ENCODE measurements at places on chromosomes 2 and 18.
A peak's percentile ranks its signal among the peaks of the same experiment; 100 is the strongest.

DNA sequence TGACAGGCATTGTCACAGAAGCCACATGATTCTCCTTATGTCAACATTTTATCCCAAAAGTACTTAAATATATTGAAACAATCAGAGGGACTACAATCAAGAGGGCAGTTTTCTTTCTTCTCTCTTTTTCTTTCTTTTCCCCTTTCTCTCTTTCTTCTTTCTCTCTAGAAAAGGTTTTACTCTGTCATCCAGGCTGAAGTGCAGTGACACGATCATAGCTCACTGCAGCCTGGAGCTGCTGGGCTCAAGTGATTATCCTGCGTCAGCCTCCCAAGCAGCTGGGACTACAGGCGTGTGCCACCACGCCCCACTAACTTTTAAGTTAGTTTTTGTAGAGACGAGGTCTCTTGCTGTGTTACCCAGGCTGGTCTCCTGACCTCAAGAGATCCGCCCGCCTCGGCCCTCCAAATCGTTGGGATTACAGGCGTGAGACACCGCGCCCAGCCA, 1.0 kb upstream of the PRKD3 start:
- DNase-seq, result no peak

DNA sequence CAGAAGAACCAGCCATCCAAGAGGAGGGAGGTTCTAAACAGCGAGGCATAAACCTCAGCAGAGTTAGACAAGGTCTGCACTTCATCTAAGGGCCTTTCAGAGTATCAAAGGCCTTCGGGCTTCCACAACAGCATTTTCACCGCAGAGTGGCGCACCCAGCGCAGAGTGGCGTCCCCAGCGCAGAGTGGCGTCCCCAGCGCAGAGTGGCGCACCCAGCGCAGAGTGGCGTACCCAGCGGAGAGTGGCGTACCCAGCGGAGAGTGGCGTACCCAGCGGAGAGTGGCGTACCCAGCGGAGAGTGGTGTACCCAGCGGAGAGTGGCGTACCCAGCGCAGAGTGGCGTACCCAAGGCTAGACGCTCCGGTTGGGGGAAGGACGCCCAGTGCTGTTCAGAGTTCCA, 137.9 kb downstream of the ZNF516 start:
- no peak for DNase-seq

- DNase-seq, result peak; percentile 48
Observed at GRCh38 chr2:30226144-30227032, 4.9 kb upstream of the LBH start.

- no peak for DNase-seq
Observed at GRCh38 chr2:23541503-23542229, 156.7 kb downstream of the KLHL29 start.

DNA sequence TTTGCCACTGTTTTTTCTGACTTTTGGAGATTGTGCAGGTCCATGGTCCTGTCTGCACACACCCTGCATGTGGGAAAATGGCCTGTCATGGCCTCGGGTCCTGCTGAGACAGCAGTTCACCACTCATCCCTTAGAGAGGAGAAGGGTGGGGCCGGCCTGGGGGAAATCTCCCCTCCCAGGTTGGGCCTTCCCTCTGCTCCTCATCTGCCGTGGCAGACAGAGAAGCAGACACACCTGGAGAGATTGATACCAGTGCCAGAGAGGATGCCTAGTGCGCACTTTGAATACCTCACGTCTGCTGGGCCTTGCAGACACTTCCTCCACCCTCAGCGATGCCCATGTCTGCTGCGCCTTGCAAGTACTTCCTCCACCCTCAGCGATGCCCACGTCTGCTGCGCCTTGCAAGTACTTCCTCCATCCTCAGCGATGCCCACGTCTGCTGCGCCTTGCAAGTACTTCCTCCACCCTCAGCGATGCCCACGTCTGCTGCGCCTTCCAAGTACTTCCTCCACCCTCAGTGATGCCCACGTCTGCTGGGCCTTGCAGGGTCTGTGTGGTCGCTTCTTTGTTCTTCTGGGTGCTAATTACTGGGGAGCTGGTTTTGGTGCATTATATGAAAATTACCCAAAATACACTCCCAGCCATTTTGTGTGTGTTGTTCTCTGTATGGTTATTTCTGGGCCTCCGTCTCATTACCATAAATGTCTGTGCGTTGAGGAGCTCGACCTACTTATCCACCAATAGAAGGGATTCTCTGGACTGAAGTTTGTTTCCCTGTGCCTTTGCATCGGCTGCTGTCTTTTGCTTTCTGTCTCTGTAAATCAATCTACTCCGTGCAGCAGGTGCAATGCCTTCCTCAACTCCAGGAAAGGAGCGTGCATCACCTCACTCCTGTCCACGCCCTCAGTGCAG, 186.9 kb upstream of the PXDN start:
- no peak for DNase-seq

DNA sequence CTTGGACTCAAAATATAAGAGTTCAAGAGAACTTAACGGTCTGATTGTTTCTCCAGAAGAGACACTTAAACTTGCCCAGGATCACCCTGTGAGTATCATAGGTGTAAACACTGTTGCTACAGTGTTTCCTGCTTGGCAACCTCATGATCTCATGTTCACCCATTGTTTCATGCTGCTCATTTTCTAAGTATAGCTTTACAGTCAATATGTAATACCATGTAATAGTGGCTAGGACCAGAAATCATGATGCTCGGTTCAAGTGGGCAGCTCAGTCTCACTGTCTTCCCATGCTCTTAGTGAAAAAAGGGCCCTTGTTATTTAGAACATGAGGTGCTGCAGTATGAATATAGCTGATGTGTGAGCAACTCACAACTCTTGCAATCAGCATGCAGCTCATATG, 157.5 kb downstream of the CERS6 start:
- DNase-seq, result no peak

DNA sequence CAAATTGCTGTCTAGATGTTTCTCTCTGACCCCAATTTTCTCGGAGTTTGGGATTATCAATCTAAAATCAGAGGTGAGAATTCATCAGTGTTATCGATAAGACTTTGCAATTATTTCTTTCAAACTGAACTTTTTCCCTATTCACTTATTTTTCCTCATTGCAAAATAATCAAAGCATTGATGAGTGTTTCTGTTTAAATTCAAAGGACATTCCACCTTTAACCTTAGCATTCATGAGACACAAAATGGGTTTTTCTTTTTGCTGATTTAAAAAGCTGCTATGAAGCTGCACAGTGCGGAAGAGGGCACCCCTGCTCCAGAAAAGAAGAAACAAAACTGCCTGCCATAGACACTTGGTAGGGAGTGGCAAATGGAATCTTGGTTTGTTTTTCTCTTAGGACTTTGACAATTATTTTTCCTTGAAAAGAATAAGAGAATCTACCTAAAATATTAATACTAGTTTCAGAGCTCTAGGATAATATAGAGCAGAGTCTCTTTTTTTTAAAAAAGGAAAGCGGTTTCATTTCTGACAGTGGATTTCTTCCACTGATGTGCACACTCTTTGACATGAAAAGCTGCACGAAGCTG, 203.4 kb downstream of the TGIF1 start:
- DNase-seq, result no peak

DNA sequence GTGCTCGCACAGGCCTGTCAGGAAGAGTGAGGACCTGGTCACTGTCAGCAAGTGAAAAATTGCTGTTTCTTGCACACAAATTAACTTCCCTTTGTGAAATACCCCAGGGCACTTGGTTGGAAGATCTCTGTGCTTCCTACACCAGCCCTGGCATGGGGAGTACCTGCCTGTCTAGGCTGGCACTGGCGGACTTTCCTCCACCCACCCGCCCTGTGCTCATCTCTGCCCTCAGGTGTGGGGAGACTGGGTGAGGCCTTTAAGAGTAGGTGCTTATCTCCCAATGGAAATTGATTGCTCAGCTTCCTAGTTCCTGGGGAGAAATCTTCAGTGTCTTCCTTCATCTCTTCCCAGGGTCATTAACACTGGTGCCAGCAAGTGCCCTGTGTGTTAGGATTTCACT, 42.1 kb downstream of the IMPA2 start:
- DNase-seq, result no peak

DNA sequence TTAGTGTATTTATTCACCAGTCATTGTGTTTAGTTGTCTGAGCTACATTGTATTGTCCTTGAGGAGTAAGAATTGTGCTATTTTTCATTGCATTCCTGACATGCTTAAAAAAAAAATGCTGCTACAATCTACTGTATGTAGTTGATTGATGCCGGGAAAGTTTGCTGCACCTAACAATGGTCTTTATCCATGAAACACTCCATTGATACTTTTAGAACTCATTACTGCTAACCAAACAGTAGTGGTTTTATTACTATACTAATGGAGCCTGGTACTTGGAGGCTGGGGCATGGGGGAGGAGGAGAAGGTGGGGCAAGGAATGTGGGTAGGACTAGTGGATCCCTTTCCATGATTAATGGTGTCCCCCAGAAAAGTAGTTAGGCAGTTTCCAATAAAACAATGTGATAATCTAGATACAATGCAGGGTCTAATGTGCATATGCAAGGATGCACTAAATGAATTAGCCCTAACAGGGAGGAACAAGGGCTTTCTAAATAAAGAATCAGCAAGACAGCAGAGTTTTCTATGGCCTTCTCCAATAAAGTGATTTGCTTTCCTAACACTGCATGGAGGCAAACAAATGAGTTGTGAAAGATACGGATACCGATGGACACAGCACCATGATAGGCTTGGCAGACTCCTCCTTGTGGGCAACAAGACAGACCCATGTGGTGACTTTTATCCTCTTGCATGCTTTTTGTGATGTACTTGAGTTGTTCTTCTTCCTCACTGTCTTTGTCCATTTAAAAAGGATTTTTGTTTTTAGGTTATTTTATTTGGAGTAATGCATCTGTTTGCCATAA, 78.5 kb downstream of the FMNL2 start:
- no peak for DNase-seq

GRCh38 chr18:13493079-13493478, 233.3 kb downstream of the FAM210A start:
- DNase-seq, result no peak

- DNase-seq, result no peak
Observed at GRCh38 chr2:205651719-205652118, 30.6 kb upstream of the NRP2 start.

GRCh38 chr2:30149976-30150375, 3.2 kb downstream of the YPEL5 start:
- DNase-seq, result no peak

DNA sequence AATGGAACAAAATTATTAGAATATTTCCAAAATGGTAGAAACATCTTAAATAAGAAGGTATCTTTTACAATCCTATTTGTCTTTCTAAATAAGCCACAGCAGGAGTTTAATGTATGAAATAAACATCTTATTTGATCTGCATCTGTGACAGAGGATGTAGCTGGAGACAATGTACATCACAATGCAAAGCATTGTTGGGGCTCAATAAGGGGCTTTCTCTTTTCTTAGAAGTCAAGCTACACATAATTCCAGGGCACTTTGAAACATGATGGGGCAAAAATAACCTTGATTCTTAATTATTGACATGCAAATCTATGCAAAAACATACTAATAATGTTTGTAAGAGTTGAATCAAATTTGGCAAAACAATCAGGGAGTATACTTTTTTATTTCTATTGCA, 255.1 kb downstream of the DSC3 start:
- no peak for DNase-seq

- no peak for DNase-seq
Observed at GRCh38 chr18:11956371-11957308, 24.7 kb upstream of the IMPA2 start.

- DNase-seq, result peak; percentile 8
Observed at GRCh38 chr18:25630682-25631081, 278.7 kb upstream of the ZNF521 start.

DNA sequence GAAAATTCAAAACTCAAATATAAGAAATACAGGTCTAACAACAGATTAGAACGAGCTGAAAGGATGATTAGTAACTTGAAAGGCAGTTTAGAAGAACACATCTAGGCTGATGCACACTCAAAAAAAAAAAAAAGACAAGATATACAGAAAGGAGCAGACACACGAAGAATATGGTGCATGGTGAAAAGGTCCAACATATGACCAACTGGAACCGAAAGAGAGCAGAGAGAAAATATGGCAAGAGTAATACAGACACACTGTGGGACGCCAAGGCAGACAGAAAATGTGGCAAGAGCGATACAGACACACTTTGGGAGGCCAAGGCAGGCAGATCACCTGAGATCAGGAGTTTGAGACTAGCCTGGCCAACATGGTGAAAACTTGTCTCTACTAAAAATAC, 39.8 kb downstream of the NDUFA10 start:
- DNase-seq, result no peak

GRCh38 chr18:47726550-47726949, 203.9 kb downstream of the SMAD2 start:
- no peak for DNase-seq

GRCh38 chr2:8222979-8223694, 458.7 kb upstream of the ID2 start:
- peak; percentile 30 for DNase-seq

DNA sequence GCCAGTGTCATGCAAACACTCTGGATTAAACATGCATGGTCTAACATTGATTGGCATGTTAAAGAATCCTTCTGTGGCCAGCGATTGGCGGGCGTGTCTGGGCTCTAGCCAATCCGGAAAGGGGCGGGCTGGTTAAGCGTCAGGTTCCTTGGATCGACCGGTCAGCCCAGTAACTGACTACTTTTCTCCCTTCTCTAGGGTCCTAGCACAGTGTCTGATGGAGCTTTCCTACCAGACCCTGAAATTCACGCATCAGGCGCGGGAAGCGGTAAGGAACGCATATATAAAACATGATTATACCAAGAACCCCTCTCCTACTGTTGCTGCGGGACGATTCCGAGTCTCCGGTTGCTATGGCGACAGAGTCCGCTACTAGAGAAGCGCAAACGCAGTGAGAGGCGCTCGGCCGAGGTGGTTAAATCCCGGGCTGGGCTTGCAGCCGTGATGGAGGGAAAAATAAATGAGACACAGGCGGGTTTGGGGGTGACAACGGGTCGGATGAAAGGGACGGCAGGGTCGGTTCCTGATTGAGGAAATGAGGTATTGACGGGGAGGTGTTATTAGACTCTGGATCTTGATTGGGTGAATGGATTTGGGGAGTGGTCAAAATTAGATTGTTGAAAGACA, 29.4 kb downstream of the KATNAL2 start:
- peak; percentile 91 for DNase-seq

DNA sequence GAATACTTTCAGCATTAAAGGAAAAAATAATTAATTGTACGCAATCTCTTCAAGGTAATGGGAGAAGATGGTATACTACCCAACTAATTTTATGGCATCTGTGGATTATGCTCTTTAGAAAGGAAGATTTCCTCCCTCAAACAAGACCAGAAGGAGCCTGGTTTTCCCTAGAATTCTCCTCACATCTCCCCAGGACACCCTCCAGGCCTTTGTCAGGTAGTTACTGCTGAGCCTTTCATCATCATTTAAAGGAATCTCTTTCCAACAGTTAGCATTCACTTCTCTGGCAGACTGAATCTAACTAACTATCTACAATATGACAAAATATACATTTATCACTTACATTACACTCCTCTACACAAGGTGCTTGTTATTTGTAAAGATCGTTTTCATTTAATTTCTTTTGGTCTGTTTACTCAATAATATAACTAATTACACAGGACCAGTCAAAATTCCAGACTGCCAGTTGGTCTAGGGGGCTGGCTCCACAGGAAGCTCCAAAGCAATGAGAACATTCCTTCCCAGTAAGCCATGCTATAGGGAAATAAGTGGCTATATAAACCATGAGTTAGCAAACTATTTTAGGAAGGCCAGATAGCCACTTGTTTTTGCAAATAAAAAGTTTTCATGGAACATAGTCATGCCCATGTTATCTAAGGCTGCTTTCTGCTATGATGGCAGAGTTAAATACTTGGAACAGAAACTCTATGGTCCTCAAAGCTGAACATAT, 19.1 kb downstream of the ZNF24 start:
- no peak for DNase-seq

- no peak for DNase-seq
Observed at GRCh38 chr2:102489646-102490045, 16.6 kb downstream of the SLC9A4 start.

Measured in astrocyte of the spinal cord (primary cell).